ENCODE measurements at places on chromosomes 4 and X.

GRCh38 chrX:1506916-1507315, 30.1 kb downstream of the P2RY8 start:
- no peak for ATAC-seq

DNA sequence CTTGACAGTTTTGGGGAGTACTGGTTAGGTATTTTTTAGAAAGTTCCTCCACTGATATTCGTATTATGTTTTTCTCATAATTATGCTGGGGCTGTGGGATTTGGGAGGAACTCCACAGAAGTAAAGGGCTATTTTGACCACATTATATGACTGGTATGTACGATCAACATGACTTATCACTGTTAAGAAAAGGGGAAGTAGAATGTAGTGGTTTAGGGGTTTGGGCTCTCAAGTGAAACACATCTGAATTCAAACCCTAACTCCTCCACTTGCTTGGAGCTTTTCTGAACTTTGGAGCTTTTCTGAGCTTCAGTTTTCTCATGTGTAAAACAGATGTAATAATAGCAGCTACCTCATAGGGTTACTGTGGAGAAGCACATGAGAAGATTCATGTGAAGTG, 96.4 kb upstream of the C1GALT1C1 start:
- ATAC-seq, result no peak

DNA sequence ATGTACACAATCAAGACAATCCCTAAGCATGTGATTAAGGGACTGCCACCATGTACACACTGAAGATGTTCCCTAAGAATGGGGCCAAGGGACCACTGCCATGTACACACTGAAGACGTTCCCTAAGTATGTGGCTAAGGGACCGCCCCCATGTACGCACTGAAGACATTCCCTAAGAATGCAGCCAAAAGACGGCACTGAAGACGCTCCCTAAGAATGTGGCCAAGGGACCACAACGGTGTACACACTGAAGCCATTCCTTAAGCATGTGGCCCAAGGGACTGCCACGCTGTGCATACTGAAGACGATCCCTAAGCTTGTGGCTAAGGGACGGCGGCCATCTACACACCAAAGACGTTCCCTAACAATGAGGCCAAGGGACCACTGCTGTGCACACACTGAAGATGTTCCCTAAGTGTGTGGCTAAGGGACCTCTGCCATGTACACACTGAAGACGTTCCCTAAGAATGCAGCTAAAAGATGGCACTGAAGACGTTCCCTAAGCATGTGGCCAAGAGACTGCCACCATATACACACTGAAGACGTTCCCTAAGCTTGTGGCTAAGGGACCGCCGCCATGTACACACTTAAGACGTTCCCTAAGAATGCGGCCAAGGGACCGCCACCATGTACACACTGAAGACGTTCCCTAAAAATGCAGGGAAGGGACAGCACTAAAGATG, 26.4 kb downstream of the DHRSX start:
- no peak for ATAC-seq

DNA sequence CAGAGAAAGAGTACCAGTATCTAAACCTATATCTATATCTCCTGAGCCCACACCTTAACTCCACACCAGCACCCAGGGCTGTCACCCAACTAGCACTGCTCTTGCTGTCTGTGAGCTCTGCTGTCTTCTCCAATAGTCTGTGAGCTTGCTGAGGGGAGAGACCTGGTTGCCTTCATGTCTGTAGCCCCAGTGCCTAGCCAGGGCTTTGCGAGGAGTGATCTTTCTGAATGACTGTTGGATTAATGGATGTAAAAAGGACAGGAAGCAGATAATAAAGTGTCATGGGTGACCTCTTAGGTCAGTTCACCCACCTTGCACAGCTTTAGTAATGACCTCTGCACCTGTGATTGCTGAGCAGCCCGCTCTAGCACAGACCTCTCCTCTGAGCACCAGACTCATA, 30.5 kb downstream of the CNGA2 start:
- no peak for ATAC-seq

DNA sequence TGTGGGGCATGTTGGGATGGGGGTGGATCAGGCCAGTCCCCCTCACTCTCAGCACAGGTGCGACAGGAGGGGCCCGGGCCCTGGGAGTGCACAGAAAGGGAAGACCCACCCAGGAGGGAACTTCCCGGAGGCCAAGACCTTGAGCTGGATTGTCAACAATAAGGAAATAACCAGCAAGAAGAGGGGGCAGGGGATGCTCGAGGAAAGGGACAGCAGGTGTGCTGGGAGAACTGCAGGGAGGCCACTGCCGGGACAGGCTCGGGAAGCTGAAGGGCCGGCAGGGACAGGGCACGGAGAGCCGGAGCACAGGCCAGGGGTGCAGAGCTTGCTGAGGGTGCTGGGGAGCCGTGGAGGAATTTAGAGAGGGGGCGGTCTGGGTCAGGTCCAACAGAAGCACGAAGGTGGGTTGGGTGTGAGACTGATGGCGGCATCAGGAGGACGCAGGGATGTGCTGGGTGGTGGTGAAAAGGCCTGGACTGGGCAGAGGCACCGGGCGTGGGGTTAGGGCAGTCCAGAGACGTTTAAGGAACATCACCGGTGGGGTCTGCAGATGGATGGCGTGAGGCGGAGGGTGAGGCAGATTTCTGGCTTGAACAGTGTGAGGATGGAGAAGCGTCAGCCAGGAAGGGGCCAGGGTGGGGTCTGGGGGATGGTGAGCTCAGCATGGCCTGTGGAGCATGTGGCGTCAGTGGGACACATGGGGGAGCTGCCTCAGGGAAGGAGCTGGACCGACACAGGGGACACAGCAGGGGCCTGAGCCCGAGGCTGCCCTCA, 54.8 kb downstream of the ADRA2C start:
- no peak for ATAC-seq

DNA sequence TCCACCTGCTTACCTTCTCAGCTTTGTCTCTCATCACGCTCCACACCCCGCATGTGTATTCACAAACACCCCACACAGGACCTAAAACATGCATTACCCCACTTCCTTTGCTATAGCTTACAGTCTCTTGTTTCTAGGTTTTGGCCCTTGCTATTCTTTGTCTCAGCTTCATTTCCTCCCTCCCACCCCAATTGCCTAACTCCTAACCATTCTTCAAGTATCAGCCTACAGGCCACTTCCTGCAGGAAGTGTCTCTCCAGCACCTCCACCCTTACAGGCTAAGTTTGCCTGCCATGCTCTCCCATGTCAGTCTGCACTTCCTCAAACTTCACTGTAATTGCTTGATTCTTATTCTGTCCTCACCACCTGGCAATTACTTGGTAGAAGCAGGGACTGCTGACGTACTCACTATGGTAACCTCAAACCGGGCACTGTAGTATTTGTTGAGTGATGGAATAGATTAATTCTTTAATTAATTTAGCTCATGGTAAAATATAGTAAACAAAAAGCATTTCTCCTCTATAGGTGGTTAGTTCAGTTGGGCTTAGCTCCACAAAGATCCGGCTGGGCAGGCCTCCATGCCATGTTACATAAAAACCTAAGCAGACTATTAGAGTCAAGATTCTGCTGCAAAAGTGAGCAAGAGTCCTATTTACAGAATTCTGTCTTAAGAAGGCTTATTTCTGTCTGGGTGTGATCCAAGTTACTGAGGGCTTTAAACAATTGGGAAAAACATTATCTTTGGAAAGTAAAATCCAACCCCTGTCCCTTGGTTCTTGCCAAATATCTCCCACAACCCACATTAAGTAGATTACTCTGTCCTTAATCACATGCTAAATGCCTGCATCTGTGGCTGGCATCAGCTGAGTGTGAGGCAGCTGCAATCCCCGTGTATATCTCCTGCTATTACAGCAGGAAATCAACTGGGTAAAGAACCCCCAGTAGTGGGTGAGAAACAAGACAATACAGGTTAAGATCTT, 124.7 kb upstream of the CPEB2 start:
- no peak for ATAC-seq

DNA sequence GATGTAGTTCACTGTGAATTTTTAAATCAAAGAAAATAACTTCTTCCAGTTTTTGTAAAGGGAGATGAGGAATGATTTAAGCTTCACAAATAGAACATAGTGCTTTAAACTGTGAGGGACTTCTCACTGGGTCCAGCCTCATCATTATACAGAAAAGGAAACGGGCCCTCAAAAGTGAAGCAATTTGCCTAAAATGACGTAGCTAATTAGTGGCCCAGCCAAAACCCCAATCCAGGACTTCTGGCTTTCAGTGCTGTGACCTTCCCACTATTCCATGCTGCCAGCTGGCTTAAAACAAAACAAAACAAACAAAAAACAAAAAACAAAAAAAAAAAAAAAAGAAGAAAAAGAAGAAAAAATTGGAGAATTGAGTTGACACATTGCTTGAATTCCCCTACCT, 45.0 kb upstream of the STOX2 start:
- no peak for ATAC-seq

DNA sequence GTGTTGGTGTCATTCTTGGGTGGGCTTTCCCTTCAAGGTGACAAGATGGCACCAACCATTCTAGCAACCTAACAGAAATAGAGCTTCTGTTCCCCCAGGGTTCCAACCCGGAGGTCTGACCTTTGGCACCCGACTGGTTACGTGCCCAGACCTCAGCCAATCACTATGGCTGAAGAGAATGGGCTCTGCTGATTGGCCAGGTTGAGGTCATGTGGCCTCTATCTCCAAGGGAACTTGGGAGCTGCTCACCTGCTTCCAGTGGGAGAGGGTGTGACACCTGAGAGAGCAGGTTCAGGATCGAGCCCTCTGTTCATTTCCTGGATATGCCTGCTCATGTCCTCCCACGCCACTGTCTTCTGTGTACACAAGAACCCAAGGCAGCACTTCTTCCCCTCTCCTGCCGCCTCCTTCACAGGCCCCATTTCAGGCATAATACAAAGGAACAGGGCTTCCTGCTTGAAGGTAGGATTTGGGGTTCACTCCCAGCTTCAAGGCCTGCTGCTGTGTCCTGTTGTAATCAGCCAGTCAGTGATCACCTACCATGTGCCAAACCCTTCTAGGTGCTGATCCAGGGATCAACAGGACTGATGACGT, 11.0 kb downstream of the SOWAHB start:
- no peak for ATAC-seq

GRCh38 chrX:126799059-126799458, 20.5 kb upstream of the PRR32 start:
- ATAC-seq, result no peak

DNA sequence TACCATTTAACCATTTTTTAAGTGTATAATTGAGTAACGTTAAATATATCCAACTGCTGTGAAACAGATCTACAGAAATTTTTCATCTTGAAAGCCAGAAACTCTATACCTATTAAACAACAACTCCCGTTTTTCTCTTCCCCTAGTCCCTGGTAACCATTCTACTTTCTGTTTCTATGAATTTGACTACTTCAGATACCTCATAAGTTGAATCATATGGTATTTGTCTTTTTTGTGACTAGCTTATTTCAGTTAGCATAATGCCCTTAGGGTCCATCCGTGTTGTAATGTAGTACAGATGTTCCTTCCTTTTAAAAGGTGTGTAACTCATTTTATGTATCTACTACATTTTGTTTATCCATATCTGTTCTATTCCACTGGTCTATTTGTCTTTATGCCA, 48.7 kb downstream of the STAG2 start:
- no peak for ATAC-seq

GRCh38 chr4:185358514-185358913, 37.2 kb downstream of the LRP2BP start:
- ATAC-seq, result peak; percentile 84

DNA sequence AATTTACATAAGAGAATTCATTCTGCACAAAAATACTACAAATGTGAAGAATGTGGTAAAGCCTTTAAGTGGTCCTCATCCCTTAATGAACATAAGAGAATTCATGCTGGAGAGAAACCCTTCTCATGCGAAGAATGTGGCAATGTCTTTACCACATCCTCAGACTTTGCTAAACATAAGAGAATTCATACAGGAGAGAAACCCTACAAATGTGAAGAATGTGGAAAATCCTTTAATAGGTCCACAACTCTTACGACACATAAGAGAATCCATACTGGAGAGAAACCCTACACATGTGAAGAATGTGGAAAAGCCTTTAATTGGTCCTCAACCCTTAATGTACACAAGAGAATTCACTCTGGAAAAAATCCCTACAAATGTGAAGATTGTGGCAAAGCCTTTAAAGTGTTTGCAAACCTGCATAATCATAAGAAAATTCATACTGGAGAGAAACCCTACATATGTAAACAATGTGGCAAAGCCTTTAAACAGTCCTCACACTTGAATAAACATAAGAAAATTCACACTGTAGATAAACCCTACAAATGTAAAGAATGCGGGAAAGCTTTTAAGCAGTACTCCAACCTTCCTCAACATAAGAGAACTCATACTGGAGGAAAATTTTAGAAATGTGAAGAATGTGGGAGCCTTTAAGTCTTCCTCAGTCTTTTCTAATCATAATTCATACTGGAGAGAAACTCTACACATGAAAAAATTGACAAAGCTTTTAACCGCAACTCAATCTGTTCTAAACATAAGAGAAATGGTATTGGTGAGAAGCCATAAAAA, 37.4 kb downstream of the ZNF718 start:
- no peak for ATAC-seq

DNA sequence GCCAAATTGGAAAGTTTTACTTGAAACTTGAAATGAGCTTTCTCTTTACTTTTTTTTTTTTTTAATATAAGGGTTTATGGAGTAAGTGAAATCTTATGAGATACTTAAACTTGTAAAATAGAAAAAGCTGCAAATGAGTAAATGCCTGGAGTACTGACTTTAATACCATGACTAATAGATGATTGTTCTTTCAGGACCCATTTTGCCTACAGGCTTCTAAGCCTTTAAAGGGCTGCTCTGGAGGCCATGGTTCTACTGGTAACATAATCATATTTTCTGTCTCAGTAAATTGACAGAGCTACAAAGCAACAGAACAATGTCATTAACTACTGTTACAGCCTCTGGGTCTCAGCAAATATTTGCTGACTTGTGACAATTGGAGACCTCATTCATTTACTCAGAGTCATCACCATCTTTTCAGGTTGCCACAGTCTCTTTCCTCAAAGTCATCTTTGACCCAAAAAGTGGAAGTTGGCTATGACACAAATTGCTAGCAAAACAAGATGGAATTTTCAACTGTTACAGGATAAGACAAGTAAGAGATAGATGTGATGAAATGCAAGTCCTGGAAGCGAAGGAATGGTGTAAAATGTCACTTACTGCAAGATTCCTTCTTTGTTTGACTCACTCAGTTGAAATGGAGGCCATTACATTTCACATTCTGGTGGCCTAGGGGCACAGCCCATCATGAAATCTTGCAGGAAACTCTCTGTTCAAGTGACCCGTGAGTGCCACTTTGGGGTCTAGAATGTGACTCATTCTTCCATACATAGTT, 132.7 kb downstream of the BTC start:
- no peak for ATAC-seq
